ENCODE measurements at places on chromosomes 12 and 14. TPM values are rescaled to one million over a fixed set of nuclear protein-coding genes. Genes with fewer than 3 reads are reported as not detected.

Gene TPPP2
- total RNA-seq: not detected

GRCh38 chr14:59336098-59336497 is 129.1 kb downstream of the GPR135 start:
- DNase-seq: no peak

DNA sequence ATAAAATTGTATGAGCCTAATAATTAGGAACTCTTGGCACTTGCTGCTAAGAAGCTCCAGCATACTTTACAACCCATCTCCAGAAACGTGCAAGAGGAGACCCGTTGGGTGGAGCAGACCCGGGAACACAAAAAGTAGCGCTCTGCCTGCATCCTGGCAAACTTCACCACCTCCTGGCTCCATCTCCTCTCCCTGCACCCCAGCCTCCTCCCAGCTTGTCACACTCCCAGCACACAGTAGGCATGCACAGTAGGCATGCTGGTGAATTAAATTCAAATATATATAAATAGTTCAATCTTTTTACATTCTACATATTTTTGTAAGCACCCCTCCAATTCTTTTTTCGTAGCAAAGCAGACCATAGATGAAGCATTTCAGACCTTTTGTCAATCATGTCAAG is 1.2 kb downstream of the VSIG10 start:
- no peak for DNase-seq

Gene ESPL1
- 29.0 TPM for total RNA-seq

Gene COX8C
- total RNA-seq: not detected

GRCh38 chr12:20368114-20368650 is at the start of gene PDE3A:
Gene PDE3A, plus strand, starts transcription at chr12:20368537. Its CDS starts 748 bp downstream, at chr12:20369285.
- peak; percentile 75 for DNase-seq

- DNase-seq: no peak
Observed at GRCh38 chr12:32777691-32778175, 22.0 kb upstream of the YARS2 start.

Gene ARHGEF40
- total RNA-seq: 86.1 TPM

- no peak for DNase-seq
Observed at GRCh38 chr12:124319368-124320050, 24.6 kb downstream of the RFLNA start.

Gene ATP6V1D
- total RNA-seq: 258 TPM

- DNase-seq: peak; percentile 41
Observed at GRCh38 chr14:56423544-56423943, 156.1 kb upstream of the TMEM260 start.

GRCh38 chr12:11321980-11322379 is 11.7 kb upstream of the PRB4 start:
- DNase-seq: no peak

Gene PDZRN4
- not detected for total RNA-seq

Gene GPD1
- not detected for total RNA-seq

Gene DEPDC4
- total RNA-seq: 2.4 TPM

DNA sequence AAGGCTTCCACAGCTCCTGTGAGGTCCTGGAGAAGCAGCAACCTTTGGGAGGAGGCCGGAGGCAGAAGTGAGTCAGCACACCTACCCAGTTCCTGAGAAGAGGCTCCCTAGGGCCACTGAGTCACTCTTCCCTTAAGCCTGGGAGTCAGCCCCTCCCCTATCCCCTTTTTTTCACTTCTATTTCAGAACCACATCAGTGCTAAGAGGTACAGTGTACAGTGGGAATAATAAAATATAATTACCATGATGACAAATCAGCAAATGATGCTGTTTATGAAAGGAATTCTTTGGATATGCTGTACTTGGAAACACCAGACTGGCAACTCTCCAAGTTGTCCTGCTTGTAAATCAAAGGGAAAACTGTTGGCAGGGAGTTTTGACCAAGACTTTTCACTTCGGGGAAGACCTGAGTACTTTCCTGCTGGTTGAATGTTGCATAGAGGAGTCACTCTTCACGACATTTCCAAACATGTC is 7.8 kb upstream of the TBPL2 start:
- peak; percentile 99 for DNase-seq

DNA sequence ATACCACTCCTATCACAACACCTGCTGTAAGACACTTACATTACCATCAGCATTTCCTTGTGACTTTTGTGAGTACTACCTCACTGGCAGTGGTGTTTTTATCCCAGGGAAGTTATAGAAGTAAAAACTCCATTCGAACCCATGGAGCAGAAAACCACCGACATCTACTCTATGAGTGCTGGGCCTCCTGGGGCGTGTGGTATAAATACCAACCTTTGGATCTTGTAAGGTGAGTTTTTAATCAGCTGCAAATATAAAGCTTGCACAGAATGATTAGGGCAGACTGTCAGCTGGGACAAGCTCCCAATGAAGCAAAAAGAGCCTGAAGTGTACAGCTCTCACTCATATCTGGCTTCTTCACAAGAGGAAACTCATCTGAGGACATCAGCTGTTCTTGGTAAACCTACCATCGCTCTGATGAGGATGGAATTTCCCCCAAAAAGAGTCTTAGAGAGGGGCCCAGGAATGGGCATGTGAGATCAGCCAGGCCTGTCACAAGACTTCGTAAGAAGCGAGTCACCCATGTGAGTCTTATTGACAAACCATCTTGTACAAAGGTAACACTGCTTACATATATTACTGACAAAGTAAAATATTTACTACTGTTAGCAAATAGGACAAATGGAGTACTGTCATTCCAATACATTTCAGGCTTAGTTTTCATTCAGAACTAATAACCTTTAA is 170.0 kb downstream of the SLC5A8 start:
- DNase-seq: no peak

GRCh38 chr14:34036319-34036766 is 85.5 kb upstream of the EGLN3 start:
- DNase-seq: no peak

- DNase-seq: no peak
Observed at GRCh38 chr12:11853126-11853525, 203.7 kb downstream of the ETV6 start.

DNA sequence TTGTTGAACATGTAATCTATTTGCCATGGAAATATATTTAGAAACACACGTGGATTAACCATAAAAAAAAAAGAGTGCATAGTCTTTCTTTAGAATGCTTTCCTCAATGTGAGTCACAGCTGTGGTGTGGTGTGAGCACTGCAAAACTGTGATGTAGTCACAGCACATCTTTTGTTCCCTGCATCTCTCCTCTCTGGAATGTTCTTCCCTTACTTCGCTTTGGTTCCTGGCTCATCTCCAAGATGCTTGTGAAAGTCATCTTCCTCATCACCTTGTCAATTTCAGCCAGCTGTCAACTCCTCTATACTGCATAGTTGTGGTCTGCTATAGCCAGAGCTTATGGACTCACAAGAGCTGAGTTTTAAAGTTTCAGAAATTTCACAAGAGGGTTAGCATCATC is 60.2 kb downstream of the STAB2 start:
- DNase-seq: peak; percentile 72

DNA sequence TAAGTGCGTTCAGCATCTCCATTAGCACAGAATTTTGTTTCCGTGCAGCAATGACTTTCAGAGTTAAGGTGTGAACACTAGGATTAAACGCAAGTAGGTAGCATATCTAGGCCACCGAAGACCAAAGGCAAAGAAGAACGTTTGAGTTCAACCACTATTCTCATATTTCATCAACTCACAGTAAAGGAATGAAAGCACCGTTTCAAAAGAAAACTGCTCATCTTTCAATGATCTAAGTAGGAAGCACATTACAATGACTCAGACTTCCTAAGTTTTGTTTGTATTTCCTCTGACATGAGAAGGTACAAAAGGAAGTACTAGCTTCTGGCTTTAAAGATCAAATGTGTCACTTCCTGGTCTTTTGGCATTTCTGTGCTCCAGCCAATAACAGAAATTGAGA is 57.6 kb downstream of the ACADS start:
- DNase-seq: peak; percentile 33

- DNase-seq: no peak
Observed at GRCh38 chr12:28017126-28017872, 44.8 kb upstream of the PTHLH start.

Gene STON2
- total RNA-seq: 7.8 TPM

Data from Daoy (cell line).